Smooth muscle cell of the umbilical artery (primary cell): ENCODE measurements at places on chromosomes 2 and 18. TPM values are rescaled to one million over a fixed set of nuclear protein-coding genes. Genes with fewer than 3 reads are reported as not detected.

ZNF396 gene
- total RNA-seq, result 0.65 and 1.8 TPM in 2 replicates

PRKAG3 gene
- not detected in 2 replicates for total RNA-seq

RESP18 gene
- total RNA-seq, result not detected in 2 replicates

TCF23 gene
- not detected in 2 replicates for total RNA-seq

TMEM198 gene
- total RNA-seq, result 0.88 and 1.2 TPM in 2 replicates

IL1RL1 gene
- total RNA-seq, result 0.14 and 0.30 TPM in 2 replicates

ABCB11 gene
- not detected in 2 replicates for total RNA-seq

CABYR gene
- total RNA-seq, result 4.5 and 5.8 TPM in 2 replicates

GPR75 gene
- total RNA-seq, result 0.89 and 2.7 TPM in 2 replicates

SERPINB12 gene
- total RNA-seq, result not detected in 2 replicates

RMC1 gene
- total RNA-seq, result 27.9 and 33.4 TPM in 2 replicates

RPL37A gene
- total RNA-seq, result 569 and 904 TPM in 2 replicates

DES gene
- total RNA-seq, result 5.3 and 6.1 TPM in 2 replicates

USP37 gene
- 10.1 and 10.6 TPM in 2 replicates for total RNA-seq

OXER1 gene
- total RNA-seq, result not detected in 2 replicates

RALBP1 gene
- 52.6 and 82.7 TPM in 2 replicates for total RNA-seq

NETO1 gene
- total RNA-seq, result 0.74 TPM in 1 of 2 replicates, not detected in the other
